CD4-positive, alpha-beta T cell treated with Interleukin-17A for 4 hours (primary cell): ENCODE measurements at places on chromosomes 4 and X.

GRCh38 chr4:82591592-82591991 lies 29.8 kb upstream of the TMEM150C start:
- DNase-seq, result no peak

- no peak for DNase-seq
Observed at GRCh38 chr4:25756503-25756902, 100.9 kb downstream of the SLC34A2 start.

GRCh38 chr4:149801416-149801815 lies 14.2 kb downstream of the IQCM start:
- DNase-seq, result no peak

GRCh38 chr4:94244829-94245185 lies 37.1 kb downstream of the SMARCAD1 start:
- DNase-seq, result no peak

GRCh38 chr4:153655002-153655541 lies 29.0 kb upstream of the TLR2 start:
- no peak for DNase-seq
